Glutamatergic neuron (in vitro differentiated cells): ENCODE measurements at places on chromosomes 5 and 9.

DNA sequence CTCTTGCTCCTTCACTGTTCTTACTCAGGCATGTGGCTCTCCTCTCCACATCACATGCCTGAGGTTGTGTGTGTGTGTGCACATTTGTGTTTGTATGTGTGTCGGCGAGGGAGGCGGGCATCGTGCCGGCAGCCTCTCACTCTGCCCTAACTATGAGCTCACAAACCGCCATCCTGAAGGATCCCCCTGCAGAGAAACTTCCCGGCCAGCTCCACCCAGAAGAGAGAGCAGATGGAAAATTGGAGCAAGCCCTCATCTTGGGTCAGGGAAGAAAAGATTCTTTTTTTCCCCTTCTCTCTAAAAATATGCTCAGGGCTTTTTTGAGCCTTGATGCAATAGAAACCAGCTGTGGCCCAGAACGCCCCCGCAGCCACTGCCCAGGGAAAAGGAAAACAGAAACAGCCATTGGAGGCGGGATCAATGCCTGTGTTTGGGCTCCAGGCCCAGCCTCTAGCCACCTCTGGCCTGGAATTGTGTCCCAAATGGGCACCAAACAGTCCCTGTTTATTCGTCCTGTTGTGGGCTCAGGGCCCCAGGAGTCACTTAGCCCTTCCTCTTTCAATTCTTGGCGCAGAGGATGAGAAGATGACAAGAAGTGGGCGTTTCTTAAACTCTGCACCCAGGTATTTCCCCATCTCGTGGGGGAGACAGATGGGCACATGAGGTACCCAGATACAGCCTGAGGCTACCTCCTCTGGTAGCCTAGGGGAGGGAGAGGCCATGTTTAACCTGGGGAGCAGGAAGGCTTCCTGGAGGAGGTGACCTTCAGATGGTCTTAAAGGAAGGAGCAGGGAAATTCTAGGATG is 151.5 kb downstream of the RGS3 start:
- DNase-seq, result no peak

- DNase-seq, result no peak
Measured at GRCh38 chr9:136927343-136928271, 16.9 kb downstream of the FBXW5 start.

- DNase-seq, result no peak
Measured at GRCh38 chr9:5696884-5697283, 68.0 kb downstream of the RIC1 start.

- DNase-seq, result no peak
Measured at GRCh38 chr9:17865881-17866280, 287.0 kb downstream of the SH3GL2 start.

- DNase-seq, result no peak
Measured at GRCh38 chr5:67910546-67910945, 305.0 kb upstream of the PIK3R1 start.

DNA sequence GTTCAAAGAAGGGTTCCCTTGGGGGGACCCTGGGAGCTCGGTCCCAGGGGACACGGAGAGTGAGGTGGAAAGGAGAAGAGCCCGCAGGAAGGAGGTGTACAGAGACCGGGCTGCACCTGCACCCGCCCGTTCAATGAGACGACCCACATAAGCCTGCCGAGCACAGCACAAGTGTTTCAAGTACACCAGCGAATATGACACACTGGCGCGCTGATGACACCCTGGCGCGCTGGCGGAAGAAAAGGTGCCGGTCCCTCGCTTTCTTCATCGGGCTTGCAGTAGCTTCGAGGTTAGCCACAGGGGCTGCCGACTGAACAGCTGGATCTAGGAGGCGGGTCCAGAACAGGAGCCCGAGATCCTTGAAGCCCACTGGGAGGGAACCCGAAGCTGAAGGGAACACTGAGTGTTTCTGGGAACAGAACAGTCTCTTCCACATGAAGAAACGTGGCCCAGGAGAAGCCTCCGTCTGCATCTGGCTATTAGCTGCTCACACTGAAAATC is 1.4 kb downstream of the TBC1D9B start:
- no peak for DNase-seq

DNA sequence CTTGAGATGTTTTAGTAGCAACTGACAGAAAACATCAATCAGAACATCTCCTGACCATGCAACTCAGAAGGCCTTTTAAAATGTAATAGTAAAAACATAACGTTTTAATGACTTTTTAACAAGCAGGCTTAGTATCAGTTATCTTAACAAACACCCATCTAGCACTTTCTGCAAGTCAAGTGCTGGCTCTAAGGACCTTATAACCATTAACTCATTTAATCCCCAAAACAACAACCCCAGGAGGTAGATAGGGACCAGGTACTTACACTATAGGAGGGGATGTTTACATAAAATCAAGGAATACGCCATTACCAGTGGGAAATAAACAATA is 41.8 kb downstream of the ROR2 start:
- no peak for DNase-seq

DNA sequence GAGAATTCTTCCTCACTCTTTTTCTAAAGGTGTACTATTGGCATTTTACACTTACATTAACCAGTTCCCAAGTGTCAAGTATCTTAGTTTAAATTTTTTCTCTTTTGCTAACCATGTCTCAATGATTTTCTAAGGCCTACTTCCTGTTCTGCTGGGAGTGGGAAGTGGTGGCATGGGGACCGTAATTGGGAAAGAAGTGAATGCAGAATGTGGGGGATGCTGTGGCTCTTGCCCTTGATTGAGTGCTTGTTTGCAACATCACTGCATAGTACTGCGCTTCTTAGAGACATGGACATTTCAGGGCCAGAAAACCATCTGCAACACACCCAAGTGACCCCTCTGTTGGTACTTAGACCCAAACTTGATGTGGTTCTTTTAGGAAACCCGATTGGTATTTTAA is 32.8 kb downstream of the MRRF start:
- DNase-seq, result no peak

DNA sequence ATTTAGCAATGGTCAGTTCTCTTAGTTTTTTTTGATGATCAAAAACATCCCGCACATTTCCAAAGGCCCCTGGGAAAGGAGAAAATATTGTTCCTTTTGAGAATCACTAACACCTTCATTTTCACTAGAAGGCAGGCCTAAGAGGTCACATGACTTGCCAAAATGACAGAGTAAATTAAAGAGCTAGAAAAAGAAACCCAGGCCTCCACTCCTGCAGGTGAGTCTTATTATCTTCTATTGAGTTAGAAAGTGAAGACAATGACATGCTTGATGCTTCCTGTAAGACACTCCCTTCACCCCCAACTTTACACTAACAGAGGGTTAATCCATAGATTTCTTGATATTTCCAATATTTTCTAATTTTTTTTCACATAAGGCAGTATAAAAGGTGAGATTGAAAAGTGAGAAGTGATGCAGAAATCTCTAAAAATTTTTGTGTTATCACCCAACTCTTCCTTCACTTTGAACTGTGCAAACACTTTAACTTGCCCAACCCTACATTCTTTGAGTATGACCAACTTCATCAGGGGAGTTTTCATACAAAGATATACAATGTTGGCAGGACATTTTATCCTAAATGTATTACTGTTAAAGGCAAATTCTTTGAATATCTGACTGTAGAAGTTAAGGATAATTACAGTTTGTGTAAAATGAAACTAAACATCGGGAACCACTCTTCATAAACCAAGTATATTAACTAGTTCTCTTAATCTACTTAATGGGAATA is 57.1 kb downstream of the SUB1 start:
- DNase-seq, result no peak

DNA sequence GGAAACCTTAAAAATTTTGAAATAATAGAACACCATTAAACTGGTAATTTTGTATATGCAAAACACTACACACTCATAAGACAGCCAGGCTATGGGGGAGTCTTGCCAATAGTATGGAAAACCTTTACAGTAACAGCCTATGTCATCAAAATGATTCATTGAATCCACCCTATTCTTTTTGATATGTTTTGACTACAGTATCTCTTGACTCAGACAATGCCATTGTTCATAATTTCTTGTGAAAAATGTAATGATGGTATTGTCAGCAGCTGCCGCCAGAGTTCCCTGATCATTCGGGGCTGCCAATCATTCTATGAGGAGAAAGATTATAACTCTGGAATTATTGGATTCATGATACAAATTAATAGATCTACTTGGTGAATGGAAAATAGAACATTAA is 101.4 kb upstream of the POC5 start:
- no peak for DNase-seq
